ENCODE measurements at places on chromosomes 4 and X.

DNA sequence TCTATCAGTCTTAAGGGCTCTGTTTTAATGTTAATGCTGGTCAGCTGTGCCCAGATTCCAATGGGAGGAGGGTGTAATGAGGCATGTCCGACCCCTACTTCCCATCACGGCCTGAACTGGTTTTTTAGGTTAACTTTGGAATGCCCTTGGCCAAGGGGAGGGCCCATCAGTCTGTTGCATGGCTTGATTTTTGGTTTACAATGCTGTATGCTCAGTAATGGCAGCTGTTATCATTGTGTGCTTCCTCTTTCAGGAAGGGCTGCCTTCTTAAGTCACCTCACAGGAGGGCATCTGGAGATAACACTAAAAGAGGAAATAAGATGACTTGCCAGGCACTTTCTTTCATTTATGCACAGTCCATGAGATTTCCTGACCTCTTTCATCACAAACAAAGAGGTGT is 36.3 kb downstream of the ATXN3L start:
- no peak for DNase-seq

GRCh38 chr4:156946516-156947424 is 24.8 kb downstream of the PDGFC start:
- no peak for DNase-seq

- DNase-seq = no peak
These were observed 10.6 kb upstream of the TADA2B start for GRCh38 chr4:7032596-7032995.

DNA sequence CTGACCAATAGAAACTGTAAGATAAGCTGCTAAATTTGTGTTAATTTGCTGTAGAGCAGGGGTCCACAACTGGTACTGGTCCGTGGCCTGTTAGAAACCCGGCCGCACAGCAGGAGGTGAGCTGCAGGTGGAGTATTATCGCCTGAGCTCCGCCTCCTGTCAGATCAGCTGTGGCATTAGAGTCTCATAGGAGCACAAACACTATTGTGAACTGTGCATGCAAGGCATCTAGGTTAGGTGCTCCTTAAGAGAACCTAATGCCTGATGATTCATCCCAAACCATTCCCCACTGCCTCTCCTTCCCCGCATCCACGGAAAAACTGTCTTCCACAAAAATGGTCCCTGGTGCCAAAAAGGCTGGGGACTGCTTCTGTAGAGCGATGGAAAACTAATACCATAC is 19.7 kb downstream of the FBXW7 start:
- no peak for DNase-seq

DNA sequence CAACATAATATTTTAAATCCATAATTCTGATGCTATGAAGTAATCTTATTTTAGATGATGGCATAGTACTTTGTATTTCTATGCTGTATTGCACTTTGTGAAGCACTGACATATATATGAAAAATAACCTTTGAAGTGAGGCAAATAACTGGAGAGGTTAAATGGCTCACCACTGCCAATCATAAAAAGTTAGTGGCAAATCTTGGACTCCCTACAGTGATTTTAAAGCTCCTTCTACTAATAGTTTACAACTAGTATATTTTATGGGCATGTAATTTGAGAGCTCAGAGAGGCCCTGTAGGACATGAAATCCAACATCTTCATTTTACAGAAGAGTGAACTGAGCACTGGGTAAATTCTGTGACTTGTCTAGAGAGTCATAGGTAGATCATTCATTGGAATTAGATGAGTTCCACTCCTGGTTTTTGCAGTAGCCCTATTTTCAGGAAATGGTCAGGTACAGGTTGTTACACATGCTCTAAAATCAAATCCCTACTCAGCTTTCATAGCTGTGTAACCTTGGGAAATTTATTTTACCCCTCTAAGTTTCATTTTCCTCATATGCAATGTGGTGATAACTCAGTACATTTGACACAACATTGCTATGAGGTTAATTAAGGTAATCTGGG is 804 bp upstream of the GC start:
- DNase-seq = no peak

DNA sequence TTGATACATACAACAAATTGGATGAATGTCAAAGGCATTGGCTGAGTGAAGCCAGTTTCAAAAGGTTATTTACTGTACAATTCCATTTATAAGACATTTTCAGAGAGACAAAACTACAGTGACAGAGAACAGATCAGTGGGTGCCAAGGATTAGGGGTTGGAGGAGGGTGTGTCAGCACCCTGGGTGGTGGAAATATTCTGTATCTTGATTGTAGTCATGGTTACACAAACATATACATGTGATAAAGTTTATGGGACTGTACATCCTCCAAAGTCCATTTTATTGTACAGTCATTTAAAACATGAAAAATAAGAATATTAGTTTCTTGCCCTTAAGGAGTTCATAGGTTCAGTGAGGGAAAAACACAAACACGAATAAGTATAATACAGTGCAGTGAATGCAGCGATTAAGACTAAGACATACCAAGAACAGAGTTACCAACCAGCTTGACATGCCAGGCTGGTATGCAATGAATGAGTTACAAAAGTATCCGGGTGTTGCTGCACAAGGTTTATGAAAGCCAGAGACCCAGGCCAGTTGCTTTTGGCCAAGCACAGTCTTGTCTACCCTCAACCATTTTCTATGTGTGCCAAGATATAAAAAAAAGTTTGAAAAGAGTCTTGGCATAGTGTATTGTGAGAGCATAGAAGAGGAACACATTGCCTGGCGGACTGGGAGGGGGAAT is 123.6 kb downstream of the MSL3 start:
- DNase-seq = no peak

- no peak for DNase-seq
These were observed 4.3 kb upstream of the RAPGEF2 start for GRCh38 chr4:159098482-159099127.

DNA sequence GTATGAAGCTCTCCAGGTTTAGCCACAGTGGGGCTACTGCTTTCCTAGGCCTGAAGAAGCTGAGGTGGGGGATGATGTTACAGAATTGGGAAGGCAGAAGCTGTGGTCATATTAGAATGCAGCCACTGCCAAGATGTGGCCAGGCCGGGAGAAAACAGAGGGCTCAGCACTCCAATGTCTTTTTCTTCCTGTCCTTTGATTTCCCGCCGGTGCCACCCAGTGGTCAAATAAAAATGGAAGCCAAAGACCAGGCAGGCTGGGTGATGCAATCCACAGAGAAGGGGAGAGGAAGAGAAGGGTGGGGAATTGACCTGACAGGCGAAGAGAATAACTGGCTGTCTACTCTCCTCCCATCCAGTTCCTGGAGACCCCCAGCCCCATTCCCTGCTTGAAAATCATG is 94.9 kb upstream of the SHISA3 start:
- no peak for DNase-seq

DNA sequence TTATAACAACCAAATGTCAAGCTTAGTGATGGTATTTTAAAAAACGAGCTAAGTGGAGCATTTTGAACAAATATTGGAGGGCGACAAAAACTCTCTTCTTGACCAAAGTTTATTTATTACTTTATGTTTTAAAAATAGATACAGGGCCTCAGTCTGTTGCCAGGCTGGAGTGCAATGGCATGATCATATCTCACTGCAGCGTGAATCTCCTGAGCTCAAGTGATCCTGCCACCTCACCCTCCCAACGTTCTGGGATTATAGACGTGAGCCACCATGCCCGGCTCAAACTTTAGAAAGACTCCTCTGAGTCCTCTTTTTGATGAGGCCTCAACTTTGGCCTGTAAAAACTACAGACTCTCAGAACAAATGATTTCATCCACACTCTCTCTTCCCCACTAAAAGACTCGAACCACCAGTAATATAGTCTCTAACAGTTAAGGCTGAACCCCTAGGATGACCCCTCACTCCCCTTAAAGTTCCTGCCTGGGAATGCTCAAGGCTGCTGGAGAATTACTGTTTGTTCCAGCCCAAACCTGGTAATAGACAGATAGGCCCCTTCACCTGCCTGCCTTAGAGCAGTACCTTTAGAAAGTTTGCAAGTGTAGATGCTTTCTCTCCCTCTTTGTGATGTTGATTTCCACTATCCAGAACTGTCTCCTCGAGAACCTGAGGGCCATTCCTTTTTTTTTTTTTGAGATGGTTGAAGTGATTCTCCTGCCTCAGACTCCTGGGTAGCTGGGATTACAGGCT is 55.3 kb upstream of the HPSE start:
- DNase-seq = no peak

DNA sequence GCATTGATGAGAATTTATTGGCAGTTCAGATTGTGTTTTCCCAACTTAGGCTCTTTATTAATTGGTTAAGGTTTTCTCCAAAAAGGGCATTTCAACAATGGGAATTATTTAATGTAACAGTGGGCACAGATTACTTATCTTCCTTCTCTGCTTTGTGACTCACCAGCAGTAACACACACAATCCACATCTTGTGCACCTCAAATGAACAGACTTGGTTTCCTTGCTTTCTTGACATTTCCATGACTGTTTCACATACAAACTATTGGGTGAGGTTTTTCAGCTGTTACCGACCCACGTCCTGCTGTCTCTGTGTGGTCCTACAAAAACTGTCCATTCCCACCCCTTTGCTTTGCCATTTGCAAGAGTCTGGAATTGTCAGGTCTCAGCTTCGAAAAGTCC is 38.1 kb downstream of the CCNI start:
- DNase-seq = no peak

DNA sequence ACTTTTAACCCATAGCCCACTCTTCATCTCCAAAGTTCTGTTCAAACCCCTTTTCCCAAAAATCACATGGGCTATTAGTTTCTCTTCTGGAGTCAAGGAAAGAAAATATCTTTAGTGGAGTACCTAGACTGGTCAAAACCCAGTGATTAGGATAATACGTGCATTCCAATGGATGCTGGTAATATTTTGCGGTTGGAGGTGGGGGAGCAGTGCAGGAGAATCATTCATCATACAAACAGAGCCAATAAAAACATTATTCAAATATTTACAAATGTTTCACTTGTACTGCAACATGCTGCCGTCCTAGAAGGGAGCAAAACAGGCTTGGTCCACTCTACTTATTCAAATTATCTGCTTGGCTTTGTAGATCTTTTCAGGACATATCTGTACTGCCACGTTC is 57.2 kb upstream of the RAB9B start:
- no peak for DNase-seq

- DNase-seq = no peak
These were observed 176.6 kb downstream of the PALLD start for GRCh38 chr4:168673476-168673875.

GRCh38 chrX:119130911-119131310 is 3.3 kb upstream of the KIAA1210 start:
- no peak for DNase-seq

GRCh38 chrX:37754516-37754915 is 25.3 kb upstream of the CYBB start:
- no peak for DNase-seq

GRCh38 chr4:36979533-36979932 is 265.0 kb upstream of the NWD2 start:
- no peak for DNase-seq

GRCh38 chrX:33106737-33107136 is 104.6 kb downstream of the DMD start:
- DNase-seq = no peak

- DNase-seq = no peak
These were observed 181.8 kb downstream of the PTTG2 start for GRCh38 chr4:38141808-38142500.

DNA sequence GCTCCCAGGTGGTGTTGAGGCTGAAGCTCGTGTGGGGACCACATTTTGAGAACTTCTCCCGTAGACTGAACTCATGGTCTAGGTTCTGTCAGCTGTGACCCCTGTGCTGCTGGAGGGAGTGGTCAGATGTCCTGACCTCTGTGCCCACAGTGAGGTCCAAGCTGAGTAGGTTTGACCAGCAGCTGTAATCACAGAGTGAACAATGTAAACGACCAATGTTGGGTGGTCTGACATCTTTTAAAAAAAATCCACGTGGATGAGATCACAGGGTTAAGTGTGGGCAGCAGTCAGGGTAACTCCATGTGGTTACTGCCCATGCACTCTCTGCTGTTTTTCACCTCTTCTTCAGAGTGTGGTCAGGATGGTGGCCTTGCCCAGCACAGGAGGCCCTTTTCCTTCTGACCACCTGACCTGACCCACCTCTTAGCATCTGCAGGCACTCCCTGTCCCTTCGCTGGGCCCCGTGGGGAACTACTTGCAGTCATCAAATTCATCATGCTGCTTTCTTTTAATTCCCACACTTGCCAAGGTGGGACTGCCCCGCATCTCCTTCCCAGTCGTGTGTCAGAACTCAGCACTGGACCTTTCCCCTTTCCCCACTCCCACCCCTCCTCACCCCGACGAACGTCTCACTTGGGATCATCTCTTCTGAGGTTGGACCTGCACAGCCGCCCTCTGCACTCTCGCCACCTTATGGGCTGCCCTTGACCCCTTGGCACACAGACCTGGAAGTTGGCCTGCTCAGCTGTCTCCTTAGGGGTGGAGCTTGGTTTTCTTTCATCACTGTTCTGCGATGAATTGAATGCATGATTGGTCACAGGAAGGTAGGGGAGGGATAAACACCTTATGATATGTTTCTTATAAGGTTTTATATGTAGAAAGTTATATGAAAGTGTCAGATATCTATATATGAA is 120.1 kb downstream of the PTTG2 start:
- DNase-seq = no peak

DNA sequence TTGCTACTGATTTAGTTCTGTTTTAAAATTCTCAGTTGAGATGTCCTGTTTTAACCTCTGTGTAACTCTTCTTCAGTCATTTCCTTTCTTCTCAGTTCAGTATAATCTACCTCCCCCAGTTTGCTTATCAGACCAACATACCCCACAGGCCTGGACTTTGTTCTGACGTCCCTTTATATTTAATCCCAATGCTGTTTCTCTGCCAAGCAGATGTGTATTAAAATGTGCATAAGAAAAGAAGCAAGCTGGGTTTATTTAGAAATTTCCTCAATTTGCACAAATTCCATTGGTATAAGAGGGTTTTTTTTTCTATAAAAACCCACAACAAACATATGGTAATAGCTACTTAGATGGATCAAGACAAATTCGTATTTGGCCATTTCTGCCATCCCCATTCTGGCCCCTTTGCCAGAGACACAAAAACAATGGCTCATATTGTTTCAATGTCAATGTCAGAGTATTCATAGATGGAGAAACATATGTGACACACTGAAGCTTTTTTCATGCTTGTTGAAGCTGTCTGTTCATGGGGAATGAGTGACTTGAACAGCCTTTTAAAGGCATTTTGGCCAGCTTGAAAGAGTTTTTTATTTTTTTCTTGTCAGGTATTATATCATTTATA is 24.5 kb downstream of the HCCS start:
- no peak for DNase-seq

- DNase-seq = no peak
These were observed 39.0 kb downstream of the IL15 start for GRCh38 chr4:141675384-141675783.

DNA sequence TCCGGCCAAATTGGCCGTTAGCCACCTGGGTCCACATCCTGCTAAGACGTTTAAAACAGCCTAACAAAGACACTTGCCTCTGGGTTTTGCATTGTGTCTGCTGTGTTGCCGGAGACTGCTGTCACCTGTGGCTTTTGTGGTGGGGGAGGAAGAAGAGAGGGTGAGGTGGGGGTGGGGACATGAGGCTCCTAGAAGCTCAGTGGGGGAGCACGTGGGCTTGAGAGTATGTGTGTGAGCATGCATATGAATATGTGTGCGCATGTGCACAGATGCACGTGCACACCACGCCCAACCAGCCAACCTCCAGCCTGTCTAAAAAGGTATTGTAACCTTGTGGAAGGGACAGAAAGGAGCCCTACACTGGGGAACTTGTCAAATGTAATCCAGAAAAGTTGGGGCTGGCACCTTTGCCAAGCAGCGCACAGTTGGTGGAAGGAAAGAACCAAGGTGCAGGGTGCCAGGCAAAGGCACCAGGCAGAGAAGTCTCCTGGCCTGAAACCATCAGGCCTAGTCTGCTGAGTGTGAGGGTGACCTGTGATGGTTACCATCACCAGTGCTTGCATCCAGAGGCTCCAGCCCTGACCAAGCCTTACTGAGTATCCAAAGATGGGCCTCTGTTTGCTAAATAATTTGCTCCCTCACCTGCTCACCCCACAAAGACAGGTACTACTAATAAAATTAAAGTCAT is 10.1 kb upstream of the SASH3 start:
- DNase-seq = peak; percentile 44

Measured in stimulated activated CD4-positive, alpha-beta T cell treated with anti-CD3 and anti-CD28 coated beads, Interleukin-12 subunit alpha, Interleukin-12 subunit beta, amount 100 ng/mL, for 4 hours (primary cell).